ENCODE measurements at places on chromosomes 7 and 10. TPM values are rescaled to one million over a fixed set of nuclear protein-coding genes. Genes with fewer than 3 reads are reported as not detected.

DNA sequence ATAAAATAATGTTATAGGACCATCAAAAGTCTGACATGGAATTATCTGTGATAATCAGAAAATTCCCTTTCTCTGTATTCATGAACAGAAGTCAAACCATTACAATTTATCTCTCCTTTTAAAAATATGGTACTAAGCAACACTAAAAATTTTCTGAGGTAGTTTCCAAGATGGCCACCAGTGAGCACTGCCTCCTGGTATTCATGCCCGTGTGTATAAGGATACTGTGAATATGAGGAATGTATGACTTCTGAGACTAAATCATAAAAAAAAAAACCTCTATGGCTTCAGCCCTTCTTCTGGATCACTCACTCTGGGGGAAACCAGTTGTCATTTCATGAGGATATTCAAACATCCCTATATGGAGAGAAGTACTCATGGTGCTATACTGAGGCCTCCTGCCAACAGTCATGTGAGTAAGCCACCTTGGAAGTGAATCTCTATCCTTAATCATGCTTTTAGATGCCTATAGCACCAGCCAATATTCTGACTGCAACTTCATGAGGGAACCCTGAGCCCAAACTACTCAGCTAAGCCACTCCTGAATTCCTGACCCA, 41.1 kb downstream of the SIRT1 start:
- DNase-seq: no peak

- DNase-seq: no peak
Measured at GRCh38 chr7:151077705-151078232, 2.8 kb downstream of the FASTK start.

GRCh38 chr7:82410461-82410860, 33.1 kb downstream of the CACNA2D1 start:
- DNase-seq: no peak

GRCh38 chr10:127067542-127068194, 128.7 kb downstream of the INSYN2A start:
- DNase-seq: no peak

GRCh38 chr10:86411281-86411841, 44.8 kb upstream of the GRID1 start:
- DNase-seq: peak; percentile 60

GRCh38 chr7:101225650-101226049, 7.7 kb downstream of the ZNHIT1 start:
- DNase-seq: no peak

DNA sequence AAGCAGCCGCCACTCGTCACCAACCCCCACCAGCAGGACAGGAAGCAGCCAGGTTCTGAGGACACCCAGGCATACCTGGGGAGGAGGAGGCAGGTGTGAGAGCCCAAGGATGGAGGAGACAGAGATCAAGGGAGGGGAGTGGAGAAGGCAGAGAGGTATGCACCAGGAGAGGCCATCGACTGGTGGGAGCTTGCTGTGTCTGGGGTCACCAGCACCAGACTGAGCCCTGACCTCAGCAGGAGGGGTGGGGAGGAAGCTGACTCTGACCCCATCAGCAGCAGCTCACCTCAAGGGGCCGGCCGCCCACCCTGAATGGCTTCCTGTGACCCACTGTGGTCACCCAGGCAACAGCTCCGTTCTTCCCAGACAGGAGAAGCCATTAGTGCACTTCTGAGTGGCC, 7.8 kb downstream of the VIPR2 start:
- DNase-seq: no peak

GRCh38 chr7:158733775-158734494, 29.3 kb upstream of the NCAPG2 start:
- DNase-seq: no peak

- DNase-seq: peak; percentile 51
Measured at GRCh38 chr10:92574548-92575261, 812 bp upstream of the IDE start.

GRCh38 chr7:45367026-45367425, 207.1 kb upstream of the ADCY1 start:
- DNase-seq: no peak

GRCh38 chr7:17774716-17775288, 165.5 kb downstream of the SNX13 start:
- DNase-seq: no peak

DNA sequence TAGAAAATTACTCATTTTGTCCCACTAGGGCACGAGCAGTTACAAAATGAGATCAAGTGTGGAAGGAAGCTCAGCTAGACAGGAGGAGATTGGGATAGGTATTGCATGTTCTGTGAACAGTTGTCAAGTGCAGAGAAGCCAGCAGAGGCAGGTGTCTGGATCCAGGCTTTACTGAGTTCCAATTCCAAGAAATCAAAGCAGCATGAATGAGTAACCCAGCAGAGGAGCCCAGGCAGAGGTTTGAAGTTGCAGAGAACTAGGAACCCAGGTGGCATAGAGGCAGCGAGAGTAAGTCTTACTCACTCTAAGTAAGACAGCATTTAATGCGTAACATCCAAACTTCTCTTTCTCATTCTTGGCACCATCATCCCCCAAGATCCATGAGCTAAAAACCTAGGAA, 11.8 kb downstream of the MRC1 start:
- no peak for DNase-seq

- no peak for DNase-seq
Measured at GRCh38 chr7:128940494-128941322, 3.0 kb downstream of the IRF5 start.

GRCh38 chr7:55194522-55194921, 170.6 kb upstream of the LANCL2 start:
- no peak for DNase-seq

DNA sequence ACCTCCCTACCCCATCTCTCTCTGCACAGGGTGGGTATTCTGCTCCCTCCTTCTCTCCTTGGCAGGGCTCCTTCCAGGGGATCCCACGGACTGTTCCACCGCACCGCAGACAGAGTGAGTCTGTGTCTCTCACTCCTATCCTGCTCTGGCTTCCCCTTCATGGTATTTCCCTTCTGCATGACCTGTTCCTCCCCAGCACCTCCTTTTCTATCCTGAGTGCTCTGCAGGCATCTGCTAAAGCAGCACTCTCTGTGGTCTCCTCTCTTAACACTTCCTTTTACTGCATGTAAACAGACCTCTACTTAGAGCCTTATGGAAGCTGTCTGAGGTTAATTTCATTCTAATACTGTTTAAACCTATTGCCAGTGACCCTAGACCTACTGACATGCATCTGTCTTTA, 171.5 kb downstream of the CCSER2 start:
- DNase-seq: no peak

GRCh38 chr10:17831341-17831740, 22.2 kb downstream of the MRC1 start:
- no peak for DNase-seq

DNA sequence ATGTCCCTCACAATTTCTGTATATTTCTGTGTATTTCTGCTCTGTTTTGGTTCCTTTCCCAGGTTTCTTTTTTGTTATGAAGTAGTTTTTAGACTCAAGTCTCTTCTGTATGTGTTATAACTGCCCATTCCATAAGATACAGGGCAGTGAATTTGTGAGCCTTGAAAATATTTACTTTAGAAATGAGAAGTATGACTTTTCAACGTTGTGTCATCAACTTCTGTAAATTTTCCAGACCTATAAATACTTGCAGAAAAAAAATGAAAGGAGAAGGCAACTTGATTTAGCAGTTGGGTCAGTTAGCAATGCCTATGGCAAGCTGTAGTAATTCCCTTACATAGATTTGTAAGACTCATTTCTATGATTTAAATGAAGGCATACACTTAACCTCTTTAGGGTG, 11.5 kb downstream of the EGFR start:
- DNase-seq: no peak

GRCh38 chr7:34025600-34025999, 120.3 kb downstream of the BMPER start:
- DNase-seq: no peak

DNA sequence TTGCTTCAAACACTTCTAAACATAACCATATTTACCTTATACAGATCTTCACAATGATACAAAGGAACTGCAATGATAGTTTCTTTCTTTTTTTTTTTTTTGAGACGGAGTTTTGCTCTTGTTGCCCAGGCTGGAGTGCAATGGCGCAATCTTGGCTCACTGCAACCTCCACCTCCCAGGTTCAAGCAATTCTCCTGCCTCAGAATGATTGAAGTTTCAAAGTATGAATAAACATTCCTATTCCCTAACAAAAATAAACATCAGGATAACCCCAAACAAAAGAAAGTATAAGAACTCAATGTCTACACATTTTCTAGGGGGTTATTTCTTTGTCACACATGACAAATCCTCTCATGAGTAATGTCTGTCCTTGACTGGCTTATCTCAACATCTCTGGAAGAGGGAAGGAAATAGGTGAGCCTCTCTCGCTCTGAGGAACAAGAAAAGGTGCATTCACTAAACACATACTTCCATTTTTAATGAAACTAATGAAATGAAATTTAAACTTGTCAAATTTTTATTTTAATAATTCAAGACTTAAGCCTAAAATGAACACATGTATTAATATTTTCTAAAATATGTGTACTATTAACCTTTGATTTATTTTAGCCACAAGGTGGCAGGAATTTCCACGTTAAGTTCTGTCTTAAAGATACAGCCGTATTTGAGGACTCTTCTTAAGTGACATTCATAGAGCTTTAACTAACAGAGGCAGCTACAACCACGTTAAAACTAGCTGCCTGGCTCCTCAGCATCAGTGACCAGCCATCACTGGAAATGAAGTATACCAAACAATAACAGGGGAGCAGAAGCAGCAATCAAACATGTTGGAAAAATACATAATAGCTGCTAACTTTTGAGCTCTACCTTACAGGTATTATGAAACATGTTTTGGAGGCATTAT, 58.3 kb downstream of the MALSU1 start:
- DNase-seq: peak; percentile 50

Gene OR9A2
- total RNA-seq: not detected

Gene NRBF2
- total RNA-seq: 17.7 TPM

Gene SFTPA1
- total RNA-seq: not detected

Gene DYDC2
- total RNA-seq: not detected

Gene CDHR3
- total RNA-seq: 10.2 TPM

Gene ADRB1
- total RNA-seq: 2.1 TPM

Gene NEUROD6
- total RNA-seq: not detected

Gene RBP3
- total RNA-seq: not detected

Gene PNLIP
- not detected for total RNA-seq
